ENCODE measurements at places on chromosomes 3 and 15. TPM values are rescaled to one million over a fixed set of nuclear protein-coding genes. Genes with fewer than 3 reads are reported as not detected.

DNA sequence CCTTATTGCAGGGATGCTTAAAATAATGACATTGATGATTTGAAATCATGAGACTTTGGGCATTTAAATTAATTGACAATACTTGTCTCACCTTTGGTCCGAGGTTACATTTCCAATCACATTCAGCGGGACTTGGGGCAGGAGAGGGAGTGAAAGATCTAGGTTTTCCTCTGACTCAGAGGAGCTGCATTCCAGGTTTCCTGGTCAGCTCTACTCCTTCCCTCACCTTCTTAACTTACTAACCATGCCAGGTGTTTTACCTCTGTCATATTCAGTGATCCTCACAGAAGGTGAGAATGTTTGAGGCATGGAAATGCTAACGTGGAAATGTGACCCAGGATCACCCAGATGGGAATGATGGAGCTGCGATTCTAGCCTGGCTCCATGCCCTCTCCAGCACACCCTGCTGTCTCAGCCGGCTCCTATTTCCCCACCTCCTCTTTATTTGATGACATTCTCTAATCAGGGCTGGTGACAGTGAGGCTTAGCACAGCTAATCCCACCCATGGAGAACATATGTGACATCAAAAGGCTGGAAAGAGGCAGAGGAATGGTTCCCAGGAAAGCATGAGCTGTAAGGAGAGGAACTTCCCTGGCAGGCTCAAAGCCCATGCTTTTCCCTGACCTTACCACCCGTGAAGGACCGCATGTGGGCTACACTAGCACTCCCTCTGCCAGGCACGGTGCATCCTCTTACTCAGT is 38.7 kb downstream of the THSD4 start:
- H3K4me3 ChIP-seq = no peak overlapping the region
- no peak for DNase-seq
- no peaks in the 10 kb centered on the region for H3K36me3 ChIP-seq
- no peaks in the 10 kb centered on the region for H3K27me3 ChIP-seq
- no peak overlapping the region for H3K27ac ChIP-seq

DNA sequence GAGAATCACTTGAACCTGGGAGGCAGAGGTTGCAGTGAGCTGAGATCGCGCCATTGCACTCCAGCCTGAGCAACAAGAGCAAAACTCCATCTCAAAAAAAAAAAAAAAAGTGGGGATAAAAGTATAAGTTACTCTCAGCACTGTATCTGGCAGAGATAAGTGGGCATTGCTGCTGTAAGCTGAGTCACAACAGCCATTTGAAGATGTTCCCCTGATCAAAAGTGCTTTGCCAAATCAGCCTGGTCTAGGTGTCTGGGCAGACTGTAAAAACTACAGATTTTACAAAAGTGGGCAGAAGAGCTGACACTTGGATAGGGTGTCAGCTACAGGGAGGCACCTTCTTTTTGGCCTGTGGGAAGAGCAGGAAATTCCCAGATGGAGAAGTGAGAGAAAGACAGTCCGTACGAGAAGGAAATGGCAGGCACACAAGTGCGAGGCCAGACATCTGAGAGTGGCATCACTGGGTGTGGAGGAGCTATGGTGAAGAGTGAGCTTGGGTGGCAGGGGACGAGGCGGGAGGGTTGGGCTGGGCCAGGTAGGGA is 78.5 kb downstream of the TRAK1 start:
- no peak overlapping the region for H3K27ac ChIP-seq
- no peaks in the 10 kb centered on the region for H3K27me3 ChIP-seq
- H3K4me3 ChIP-seq = no peak overlapping the region
- no peak for DNase-seq

DNA sequence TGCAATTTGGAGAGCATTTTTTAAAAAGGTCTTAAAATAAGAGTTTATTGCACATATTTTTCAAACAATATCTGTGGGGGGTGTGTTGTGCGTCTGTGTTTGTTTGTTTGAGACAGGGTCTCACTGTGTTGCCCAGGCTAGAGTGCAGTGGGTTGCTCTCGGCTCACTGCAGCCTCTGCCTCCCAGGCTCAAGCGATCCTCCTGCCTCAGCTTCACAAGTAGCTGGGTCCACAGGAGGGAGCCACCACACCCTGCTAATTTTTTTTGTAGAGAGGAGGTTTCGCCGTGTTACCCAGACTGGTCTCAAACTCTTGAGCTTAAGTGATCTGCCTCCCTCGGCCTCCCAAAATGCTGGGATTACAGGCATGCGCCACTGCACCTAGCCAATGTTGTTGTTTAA is 2.7 kb downstream of the MLF1 start:
- H3K27ac ChIP-seq = no peak overlapping the region
- no peaks in the 10 kb centered on the region for H3K4me1 ChIP-seq
- H3K36me3 ChIP-seq = no peaks in the 10 kb centered on the region
- DNase-seq = no peak

Gene KY
- 5.2 TPM for total RNA-seq

Gene CCR4
- not detected for total RNA-seq

- H3K36me3 ChIP-seq = no peaks in the 10 kb centered on the region
- no peak for DNase-seq
- no peaks in the 10 kb centered on the region for H3K27me3 ChIP-seq
- no peak overlapping the region for H3K4me3 ChIP-seq
- no peak overlapping the region for H3K27ac ChIP-seq
Measured at GRCh38 chr15:95590533-95591044, 739.9 kb upstream of the NR2F2 start.

Gene SLC28A2
- total RNA-seq = not detected

- no peak for DNase-seq
- H3K27ac ChIP-seq = peak overlapping the region; percentile 89
- H3K36me3 ChIP-seq = no peaks in the 10 kb centered on the region
- H3K4me1 ChIP-seq = peaks cover 15% of the 10 kb centered on the region
Measured at GRCh38 chr15:40942337-40942854, 10.9 kb upstream of the CHAC1 start.

GRCh38 chr15:98952381-98952803 is 55.2 kb downstream of the PGPEP1L start:
- no peak for DNase-seq
- H3K27me3 ChIP-seq = no peaks in the 10 kb centered on the region
- H3K36me3 ChIP-seq = peaks cover 18% of the 10 kb centered on the region
- no peak overlapping the region for H3K4me3 ChIP-seq
- H3K4me1 ChIP-seq = peaks cover 17% of the 10 kb centered on the region

Gene CACNA2D2
- 3.1 TPM for total RNA-seq

GRCh38 chr15:68888419-68888818 is 41.9 kb upstream of the SPESP1 start:
- H3K4me3 ChIP-seq = no peak overlapping the region
- no peak for DNase-seq
- H3K4me1 ChIP-seq = no peaks in the 10 kb centered on the region
- H3K36me3 ChIP-seq = no peaks in the 10 kb centered on the region
- H3K27ac ChIP-seq = no peak overlapping the region

Gene TM4SF1
- 63.6 TPM for total RNA-seq

DNA sequence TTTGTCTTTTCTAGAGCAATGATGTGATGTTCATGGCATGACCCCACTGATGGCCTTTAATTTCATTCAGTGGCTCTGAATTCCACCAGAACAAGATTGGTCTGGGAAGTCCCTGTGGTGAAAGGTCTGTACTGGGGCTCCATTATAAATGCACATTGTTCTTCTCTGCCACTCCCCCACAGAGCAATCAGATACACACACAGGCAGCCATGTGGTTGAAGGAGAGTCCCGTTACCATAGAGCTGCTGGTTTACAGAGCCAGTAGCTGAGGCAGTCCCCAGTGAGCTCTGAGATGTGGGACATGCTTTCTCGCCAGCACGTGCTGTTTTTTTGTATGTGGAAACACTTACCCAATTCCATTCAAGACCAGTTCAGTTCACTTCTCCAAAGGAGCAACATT is 172.7 kb upstream of the TRIM42 start:
- no peak overlapping the region for H3K4me3 ChIP-seq
- no peaks in the 10 kb centered on the region for H3K27me3 ChIP-seq

- no peak overlapping the region for H3K27ac ChIP-seq
- H3K36me3 ChIP-seq = no peaks in the 10 kb centered on the region
- peaks cover 30% of the 10 kb centered on the region for H3K4me1 ChIP-seq
- H3K27me3 ChIP-seq = no peaks in the 10 kb centered on the region
- DNase-seq = peak; percentile 11
- H3K4me3 ChIP-seq = no peak overlapping the region
Measured at GRCh38 chr3:40969341-40969740, 230.0 kb upstream of the CTNNB1 start.
